ENCODE measurements at places on chromosomes 1 and 21.

GRCh38 chr1:177600321-177600720, 369.5 kb downstream of the SEC16B start:
- no peak for DNase-seq

- DNase-seq, result no peak
Observed at GRCh38 chr1:119981986-119982815, 85.9 kb upstream of the ADAM30 start.

DNA sequence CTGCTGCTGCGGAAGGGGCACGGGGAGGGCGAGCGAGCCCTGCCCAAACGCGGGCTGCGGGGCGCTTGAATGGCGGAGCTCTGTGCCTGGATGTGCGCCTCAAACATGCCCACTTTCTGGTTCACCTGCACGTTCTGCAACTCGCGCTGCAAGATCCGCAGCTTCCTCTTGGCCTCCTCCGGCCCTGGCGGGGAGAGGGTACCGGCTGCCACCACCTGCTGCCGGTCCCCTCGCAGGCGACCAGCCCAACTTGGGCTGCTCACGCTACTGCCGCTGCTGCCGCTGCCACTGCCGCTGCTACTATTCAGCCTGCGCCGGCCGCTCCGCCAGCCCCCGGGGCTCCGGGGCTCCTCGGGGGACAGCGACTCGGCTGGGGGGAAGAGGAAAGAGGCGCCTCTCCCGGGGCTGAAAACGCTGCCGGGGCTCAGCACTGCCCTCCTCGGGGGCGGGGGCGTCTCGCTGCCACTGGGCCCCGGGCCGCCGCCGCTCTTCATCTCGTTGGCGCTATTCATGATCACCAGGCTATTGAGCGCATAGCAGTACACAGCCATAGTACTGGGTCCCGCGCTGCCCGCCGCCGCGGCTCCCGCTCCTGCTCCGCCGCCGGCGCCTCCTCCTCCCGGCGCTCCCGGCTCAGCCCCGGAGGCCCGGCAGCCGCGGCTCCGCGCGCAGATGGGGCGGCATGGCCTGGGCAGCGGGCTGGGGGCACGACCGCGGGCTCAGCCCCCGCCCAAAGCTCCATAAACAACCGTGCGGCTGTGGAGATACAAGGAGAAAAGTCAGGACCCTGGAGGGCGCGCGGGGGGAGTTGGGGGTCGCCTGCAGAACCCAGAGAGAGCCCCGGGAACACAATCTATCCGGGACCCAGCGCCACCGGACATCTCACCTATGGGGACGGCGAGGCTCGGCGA, 1.9 kb downstream of the ITPKB start:
- peak; percentile 50 for DNase-seq

DNA sequence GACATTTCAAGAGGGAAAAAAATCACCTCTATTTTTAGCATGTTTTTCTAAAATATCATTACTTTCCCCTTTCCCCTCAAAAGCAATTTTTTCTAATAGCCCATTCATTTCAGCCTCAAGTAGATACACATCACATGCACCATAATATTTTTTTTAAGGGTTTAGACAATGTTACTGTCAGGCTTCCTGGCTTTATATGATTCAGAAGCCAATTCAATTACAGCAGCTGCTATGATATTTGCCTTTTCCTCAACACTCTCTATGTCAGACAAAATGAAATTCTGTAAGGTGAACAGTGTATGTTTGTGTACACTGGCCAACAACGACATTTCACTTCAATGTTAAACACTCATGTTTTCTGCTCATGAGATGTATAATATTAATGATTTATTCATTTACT, 46.5 kb downstream of the OMA1 start:
- DNase-seq, result no peak

DNA sequence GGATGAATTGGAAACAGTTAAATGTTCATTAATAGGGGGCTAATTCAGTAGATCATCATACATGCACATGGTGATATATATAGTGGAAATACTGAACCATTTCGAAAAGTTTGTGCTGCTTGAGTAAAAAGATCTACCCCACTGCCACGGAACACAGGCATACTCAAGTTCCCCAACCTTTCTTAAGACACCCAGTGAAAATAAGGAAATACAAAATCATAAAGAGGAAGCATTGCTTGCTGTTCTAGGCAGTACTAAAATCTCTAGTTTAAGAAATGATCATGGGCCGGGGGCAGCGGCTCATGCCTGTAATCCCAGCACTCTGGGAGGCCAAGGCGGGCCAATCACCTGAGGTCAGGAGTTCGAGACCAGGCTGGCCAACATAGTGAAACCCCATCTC, 37.6 kb upstream of the KIRREL1 start:
- DNase-seq, result no peak

DNA sequence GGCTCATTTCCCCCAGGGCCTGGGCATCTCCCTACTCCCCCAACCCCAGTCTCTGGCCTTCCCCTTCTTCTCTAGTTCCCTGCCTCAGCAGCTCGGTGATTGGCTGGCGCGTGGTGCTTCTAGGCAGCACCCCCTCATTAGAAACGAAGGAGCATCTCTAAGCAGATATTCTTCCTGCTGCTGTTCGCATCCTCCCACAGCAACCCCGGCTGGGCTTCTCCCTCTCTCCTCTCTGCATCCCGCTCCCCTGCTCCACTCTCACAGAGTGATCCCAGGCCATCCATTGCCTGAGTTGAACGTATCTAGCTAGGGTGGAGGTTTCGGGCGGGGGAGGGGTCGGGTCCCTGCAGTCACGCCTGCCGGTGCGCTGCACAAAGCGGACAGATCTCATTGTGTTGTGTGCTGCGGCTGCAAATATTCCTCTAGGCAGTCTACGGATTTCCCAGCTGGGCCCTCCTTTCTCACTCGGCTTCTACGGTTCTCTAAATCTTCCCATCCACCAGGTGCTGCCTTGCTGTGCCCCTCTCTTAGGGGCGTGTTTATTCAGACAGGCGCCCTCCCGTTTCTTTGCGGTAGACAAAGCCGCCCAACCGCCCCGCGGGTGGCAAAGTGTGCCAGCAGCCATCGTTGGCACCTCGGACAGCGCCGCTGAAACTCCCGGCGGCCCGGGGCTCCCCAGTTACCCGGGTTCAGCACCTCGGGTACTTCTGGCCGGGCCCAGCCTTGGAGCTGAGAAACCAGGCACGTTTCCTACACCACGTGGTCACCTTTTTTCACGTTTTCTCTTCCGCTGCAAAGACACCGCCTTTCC, 2.2 kb downstream of the CACNA1E start:
- DNase-seq, result peak; percentile 57

DNA sequence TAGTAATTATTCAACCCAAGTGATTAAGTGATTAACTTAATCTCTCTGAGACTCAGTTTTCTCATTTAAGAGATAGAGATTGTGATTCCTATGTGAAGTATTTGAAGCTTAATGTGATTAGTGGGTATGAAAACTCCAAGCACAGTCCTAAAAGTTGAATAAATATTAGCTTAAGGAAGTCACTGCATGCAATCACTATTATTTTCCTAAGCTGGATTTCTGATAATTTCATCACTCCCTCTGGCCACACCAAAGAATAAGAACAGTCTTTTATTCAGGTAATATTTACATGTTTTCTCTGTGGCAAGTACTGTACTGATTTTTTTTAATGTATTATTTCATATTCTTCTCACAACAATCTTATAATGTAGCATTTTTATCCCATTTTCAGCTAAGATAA, 31.1 kb downstream of the CD55 start:
- DNase-seq, result no peak

- DNase-seq, result no peak
Observed at GRCh38 chr1:244006381-244006901, 44.6 kb upstream of the ZBTB18 start.

- DNase-seq, result no peak
Observed at GRCh38 chr1:89607586-89608318, 25.2 kb upstream of the LRRC8C start.

DNA sequence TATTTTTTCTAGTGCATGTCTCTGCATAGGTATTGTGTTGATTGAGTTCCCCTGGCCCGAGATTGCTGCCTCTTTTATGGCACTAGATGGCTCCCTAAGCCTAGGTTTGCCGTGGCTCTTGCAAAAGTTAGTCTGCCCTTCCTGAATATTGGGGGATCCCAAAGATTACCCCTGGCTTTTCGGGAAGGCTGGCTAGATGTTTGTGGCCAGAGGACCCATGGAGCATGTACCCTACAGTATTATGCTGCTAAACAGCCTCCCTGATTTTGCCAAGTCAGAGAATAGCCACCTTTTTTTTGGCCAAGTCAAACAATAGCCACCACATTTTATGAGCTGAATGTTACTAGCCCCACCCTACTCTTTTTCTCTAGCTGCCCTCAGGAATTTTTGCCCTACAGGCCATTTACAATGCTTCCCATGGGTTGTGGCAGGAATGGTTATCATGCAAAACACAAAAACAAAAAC, 343.2 kb downstream of the OLFM3 start:
- DNase-seq, result no peak

GRCh38 chr21:36431252-36431651, 46.1 kb downstream of the CHAF1B start:
- DNase-seq, result no peak

DNA sequence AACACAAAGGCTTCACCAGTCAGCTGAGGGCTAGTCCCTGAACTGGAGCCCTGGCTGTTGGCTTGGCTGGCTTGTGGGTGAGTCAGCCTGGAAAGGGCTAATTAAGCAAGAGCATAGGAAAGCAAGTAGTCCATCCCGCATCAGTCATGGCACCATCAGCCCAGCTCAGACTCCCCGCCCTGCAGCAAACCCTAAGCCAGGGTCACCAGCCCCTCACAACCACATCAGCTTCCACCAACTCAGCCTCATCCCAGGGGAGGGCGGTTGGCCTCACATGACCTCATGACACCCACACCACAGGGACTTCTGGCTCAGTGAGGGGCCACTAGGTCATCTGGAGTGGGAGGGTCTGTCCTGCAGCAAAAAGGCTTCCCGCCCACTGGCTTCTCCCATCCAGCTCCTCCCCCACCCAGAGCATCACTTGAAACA, 7.0 kb upstream of the SPATC1L start:
- no peak for DNase-seq

- no peak for DNase-seq
Observed at GRCh38 chr1:192904438-192904895, 95.6 kb downstream of the RGS2 start.

DNA sequence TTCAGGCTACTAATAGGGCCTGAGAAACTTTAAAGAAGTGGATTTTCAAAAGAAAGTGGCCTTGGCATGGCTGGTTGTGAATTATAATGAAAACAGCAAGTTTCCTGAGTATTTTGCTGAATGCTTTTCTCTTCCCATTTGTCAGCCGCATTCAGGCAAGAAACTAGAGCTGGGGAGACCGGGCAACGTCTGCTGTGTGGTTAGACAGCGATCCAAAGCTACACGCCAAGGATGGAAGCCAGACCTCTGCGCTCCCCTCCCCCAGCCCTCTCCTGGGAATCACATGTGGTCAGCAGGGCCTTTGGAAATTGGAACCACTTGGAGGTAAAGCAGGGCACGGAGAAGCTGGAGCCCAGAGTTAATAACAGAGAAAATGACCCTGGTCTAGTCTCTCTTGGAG, 114.1 kb upstream of the CD34 start:
- DNase-seq, result no peak

GRCh38 chr1:245651093-245651492, 496.3 kb downstream of the KIF26B start:
- no peak for DNase-seq

DNA sequence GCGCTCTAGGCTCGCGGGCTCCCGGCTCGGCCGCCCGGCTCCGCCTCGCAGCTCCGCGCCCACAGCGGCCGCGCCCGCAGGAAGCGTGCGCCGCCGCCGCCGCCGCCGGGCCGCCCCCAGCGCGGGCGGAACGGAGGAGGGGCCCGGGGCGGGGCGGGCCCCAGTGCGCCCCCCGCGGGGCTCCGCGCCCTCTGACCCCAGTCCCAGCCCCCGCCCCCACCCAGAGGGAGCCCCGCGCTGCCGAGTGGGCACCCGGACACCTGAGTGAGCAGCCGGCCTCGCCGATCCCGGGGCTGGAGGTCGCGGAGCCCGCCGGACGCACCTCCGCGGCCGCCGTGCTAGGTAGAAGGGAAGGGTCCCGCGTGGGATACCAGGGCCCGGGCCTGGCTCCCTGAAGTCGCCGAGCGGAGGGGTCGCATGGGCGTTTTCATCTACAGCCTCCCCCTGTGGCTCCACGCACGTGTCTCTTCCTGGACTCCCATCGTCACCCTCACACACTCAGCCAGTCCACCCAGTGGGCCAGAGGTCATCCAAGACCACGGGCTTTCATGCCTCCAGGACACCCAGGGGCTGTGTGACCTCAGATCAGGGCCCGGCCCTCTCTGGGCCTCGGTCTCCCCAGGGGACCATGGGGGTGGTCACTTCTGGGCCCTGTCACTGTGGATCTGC, at the start of gene SDC3:
Gene SDC3 (minus strand): TSS at position 63 of the 669 bp plus-strand sequence. CDS start 172 bp downstream, outside the sequence.
- DNase-seq, result no peak

- DNase-seq, result no peak
Observed at GRCh38 chr1:241212628-241213027, 144.4 kb downstream of the RGS7 start.

GRCh38 chr1:214859647-214860046, 222.9 kb upstream of the KCNK2 start:
- DNase-seq, result no peak

GRCh38 chr1:15680561-15681348, 3.4 kb upstream of the PLEKHM2 start:
- DNase-seq, result no peak

GRCh38 chr1:2187619-2188018, 7.0 kb downstream of the FAAP20 start:
- no peak for DNase-seq

GRCh38 chr1:60699325-60699724, 383.0 kb upstream of the NFIA start:
- DNase-seq, result no peak

DNA sequence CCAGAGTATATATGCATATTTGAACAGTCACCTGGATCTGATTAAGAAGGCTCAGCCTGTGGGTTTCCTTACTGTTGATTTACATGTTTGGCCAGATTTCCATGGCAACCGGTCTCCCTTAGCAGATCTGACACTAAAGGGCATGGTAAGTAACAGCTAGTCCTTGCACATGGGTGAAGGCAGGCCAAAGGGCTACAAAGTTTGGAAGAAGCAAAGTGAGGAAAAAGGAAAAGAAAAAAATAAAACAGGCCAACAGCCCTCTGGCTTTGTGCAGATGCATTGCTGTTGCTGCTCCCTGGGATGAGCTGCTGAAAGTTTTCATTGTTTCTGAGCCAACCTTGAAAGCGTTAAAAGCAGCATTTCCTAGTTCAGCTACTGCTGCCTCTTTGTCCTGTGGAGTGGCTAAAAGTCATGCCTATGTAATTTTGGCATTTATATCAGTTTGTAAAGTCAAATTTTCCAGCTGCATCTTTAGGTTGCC, 176.5 kb upstream of the HOOK1 start:
- no peak for DNase-seq

DNA sequence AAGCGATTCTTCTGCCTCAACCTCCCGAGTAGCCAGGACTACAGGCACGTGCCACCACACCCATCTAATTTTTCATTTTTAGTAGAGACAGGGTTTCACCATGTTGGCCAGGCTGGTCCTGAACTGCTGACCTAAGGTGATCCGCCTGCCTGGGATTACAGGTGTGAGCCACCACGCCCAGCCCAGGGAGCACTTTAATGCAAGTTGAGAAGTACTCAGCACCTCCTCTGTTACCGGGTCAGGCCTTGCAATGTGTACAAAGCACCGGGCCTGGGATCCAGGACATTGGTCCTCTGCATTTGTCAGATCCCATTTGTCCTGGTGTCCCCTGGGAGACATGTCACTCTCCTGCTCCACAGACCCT, 143.6 kb downstream of the TOMM20 start:
- DNase-seq, result no peak

- DNase-seq, result no peak
Observed at GRCh38 chr1:8155528-8156186, 129.5 kb upstream of the ERRFI1 start.

Data from NCI-H2107 (cell line).